Stimulated activated CD8-positive, alpha-beta memory T cell treated with anti-CD3 and anti-CD28 coated beads, Interleukin-4, amount 100 ng/mL, for 4 hours (primary cell): ENCODE measurements at places on chromosomes 11 and 22.

DNA sequence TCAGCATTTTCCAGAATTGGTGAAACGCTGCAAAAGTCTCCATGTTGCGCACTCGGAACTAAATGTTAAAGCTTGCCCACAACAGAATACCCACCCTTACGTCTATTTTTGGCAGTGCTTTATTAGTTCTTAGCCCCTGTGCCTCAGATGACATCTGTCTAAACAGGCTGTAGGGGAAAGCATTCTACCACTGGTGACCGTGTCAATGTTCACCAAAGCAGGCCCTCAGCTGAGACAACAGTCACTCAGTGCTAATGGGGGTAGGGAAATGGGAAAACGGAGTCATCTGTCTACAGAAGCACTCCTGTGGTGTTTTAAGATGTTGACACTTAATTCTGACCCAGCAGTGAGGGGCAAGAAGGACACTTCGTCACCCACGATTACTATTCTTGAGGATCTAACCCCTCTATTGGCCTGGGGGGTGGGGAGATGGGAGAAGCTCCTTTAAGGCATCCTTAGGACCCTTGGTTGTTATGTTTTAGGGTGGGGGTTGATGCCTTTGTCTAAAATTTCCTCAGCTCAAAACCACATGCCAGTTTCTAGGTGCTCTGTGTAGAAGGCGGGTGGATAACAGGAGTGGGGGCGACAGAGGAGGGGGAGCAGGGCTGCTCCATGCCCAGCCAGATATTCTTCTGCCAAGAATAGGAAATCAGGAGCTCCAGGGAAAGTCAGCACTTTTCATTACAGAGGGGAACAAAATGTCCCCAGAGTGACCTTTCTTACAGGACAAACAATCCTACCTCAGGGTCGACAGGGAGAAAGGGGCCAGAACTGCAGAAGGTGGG, 15.6 kb upstream of the MFRP start:
- no peak for DNase-seq

GRCh38 chr11:128336203-128336602, 251.2 kb downstream of the ETS1 start:
- no peak for DNase-seq

DNA sequence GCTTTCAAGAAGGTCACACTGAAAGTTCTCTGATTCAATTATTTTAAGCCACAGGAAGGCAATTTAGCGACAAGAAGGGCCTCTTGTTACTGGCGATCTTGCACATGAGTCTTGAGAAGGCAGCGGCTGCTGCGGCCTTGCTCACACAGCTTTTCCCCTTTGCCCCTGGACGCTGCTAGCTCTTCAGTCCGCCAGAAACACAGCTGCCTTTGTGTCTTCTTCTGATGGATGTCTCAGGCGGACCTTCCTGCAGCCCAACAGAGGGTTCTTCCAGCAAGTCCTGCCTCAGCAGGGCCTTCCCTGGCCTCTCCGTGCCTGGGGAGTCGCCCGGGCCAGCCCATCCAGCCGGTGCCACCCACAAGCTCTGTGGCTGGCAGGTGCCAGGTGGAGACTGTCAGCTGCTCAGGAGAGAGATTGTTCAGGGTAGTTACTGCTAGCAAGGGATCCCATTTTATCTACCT, 59.4 kb downstream of the PKNOX2 start:
- no peak for DNase-seq

GRCh38 chr22:28892175-28892731, 8.9 kb downstream of the ZNRF3 start:
- DNase-seq = no peak

GRCh38 chr11:76209973-76210930, 4.0 kb upstream of the WNT11 start:
- DNase-seq = no peak

DNA sequence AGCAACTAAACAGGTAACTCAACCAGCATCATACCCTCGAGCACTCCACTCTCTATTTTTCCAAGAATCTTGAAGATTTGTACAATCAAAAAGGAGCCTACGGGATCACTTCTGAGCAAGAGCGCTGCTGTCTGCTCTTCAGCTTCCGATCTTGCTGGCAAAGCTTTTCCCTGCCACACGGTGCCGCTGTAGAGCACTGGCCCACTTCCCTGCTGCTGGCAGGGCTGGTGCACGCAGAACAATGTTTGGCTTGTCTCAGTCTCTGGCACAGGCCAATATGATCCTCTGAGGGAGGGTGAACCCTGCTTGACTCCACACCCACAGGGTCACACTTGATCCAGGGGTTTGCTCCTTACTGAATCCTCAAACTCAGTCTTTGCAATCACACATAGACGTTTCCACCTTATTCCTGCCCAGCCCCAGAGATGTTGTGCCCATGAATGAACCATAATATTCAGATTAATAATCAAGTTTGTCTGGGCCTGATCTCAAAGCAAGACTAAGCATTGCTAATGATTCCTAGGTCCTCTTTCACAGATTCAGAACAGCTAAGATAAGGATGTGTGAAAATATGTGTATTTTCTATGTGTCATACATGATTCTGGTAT, 536.6 kb downstream of the SOX6 start:
- no peak for DNase-seq

DNA sequence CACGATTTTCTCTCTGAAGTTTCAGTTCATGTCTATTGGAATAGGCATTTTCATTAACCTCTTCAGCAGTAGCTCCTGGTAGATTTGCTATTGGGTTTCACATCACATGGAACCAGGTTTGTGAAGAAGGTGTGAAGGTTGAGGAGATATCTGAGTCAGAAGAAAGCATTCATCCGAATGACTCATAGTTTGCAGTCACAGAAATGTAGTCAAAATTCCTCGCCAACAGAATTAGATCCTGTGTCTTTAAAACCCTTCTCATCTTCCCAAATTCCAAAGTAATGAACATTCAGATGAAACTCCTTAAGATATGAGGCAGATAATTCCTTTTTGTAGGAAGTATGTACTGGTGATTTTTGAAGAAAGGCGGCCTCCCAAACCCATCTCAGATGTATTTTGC, 125.0 kb upstream of the LARGE1 start:
- DNase-seq = no peak
